GM12878 (cell line): ENCODE measurements at places on chromosomes 5 and 9.

- DNase-seq, result no peak
Observed at GRCh38 chr9:16884952-16885513, 14.6 kb upstream of the BNC2 start.

DNA sequence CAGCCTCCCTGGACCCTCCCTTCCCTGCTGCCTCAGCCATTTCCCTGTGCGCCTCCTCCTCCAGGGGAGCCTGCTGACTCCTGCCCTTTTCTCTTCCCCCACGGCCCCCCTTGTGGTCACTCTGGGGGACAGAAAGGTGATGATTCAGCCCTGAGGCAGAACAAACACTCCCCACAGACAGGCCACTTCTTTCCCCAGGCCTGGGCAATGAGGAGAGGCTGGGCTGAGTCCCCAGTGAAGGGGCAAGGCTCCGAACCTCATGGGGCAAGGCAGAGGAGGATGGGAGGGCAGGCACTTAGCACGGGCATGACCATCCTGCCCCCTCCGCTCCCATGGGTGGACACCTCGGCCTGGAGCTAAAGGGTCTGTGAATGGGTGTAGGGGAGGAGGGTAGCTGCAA is 21.0 kb downstream of the CSF1R start:
- no peak for DNase-seq

- DNase-seq, result no peak
Observed at GRCh38 chr5:173857234-173857633, 30.9 kb upstream of the CPEB4 start.

- DNase-seq, result no peak
Observed at GRCh38 chr5:121053055-121053985, 589.2 kb downstream of the PRR16 start.

GRCh38 chr9:92846662-92847145 is 31.1 kb downstream of the ZNF484 start:
- no peak for DNase-seq
